ENCODE measurements at places on chromosomes 7 and 10.

DNA sequence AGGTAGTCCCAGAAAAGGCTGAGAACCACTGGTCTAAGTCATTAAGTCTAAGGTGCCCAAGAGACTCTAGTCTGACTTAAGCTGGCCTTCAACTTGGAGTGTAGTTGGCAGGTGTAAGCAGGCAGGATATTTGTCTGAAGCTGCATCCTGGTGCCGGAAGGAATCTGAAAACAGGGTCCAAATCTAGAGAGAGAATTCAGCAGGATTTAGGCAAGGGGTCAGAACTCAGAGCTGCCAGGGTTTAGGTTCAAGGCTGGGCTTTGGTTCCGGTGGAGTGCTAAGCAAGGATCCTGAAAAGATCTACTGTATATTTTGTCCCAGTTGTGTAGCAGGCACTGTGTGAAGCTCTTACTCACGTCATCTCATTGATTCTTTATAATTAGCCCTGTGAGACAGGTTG, 16.5 kb upstream of the SEPTIN7 start:
- DNase-seq = no peak

DNA sequence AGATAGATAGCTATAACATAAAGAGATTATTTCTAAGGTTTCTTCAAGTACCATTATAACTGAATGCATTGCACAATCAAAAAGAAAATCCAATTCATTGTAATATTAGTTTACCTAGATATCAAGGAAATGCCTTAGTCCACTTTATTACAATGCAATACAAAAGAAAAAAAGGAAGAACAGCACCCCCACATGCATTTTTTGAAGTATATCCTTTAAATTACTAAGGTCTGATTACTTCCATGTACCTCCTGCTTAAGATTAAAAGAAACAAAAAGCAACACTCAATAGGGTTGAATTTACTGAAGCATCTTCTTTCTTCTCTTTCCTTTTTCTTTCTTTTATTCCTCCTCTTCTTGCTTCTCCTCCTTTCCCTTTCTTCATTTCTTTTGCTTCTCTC, 973.8 kb upstream of the LRRTM3 start:
- no peak for DNase-seq

GRCh38 chr10:77504873-77505257, 132.7 kb downstream of the KCNMA1 start:
- no peak for DNase-seq

DNA sequence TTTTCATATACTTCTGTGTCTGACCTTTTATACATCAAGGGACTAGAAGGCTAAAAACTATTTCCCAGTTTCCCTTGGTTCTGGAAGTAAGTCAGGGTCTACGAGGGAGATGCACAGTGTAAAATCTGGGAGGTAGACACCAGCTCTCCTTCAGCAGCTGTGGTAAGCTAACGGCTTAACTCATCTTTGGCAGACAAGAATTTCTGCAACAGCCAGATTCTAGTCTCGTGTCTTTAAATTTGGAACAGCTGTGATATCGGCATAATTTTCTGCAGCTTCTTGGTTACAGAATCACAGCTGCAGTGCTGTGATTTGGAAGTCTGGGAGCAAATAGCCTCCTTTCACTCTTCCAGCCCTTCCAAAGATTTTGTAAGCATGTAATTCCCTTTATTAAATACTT, 37.4 kb upstream of the ABCB4 start:
- no peak for DNase-seq

- DNase-seq = no peak
These were observed 31.8 kb upstream of the RET start for GRCh38 chr10:43044961-43045621.
